Activated CD4-positive, alpha-beta memory T cell treated with anti-CD3 and anti-CD28 coated beads, Interleukin-2, amount 10 ng/mL, durations not matched to agents 7 days and 5 days (primary cell): ENCODE measurements at places on chromosomes 12 and 14. TPM values are rescaled to one million over a fixed set of nuclear protein-coding genes. Genes with fewer than 3 reads are reported as not detected.
A peak's percentile ranks its signal among the peaks of the same experiment; 100 is the strongest.

DNA sequence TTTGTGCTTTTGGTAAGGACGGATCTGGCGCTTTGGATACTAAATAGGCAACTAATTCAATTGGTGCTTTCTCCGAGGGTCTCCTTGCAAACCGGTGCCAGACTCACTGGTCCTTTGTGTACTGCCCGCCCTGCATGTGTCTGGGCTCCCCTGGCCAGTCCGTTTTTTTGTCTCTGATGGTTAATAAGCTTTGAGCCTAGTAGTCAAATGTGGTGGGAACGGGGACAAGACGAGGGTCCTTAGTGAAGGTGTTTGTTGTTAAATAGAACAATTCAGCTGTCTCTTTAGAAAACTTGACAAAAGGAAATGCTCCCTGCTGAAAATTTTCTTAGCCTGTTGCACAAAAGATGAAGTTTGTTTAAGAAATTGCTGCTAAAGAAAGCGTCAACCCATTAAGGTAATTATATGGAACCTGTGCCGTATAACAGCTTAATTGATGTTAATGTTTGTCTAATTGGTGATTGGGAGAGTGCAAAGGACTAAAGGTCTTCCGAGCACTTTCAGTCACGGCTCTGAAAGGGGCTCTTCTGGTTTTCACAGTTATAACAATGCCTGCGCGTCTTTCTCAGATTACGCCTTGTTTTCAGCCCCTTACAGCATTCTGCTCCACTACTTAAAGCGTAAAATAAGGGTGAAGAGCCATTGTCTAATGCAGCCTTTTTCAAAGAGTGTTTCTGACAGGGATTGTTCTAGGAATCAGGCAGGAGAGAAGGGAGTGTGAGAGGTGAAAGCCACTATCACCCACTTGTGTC, 537.4 kb downstream of the PRKD1 start:
- no peak for DNase-seq

DNA sequence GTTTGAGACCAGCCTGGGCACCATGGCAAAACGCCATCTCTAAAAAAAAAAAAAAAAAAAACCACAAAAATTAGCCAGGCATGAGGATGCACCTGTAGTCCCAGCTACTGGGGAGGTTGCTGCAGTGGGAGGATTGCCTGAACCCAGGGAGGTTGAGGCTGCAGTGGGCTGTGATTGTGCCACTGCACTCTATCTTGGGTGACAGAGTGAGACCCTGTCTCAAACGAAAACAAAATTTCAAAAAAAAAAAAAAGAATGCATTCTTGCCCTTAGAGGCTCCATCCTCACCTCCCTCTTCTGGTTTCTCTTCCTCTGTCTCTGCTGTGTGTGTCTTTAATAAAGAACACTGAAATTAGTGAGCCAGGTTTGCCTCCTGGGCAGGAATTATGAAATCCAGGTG, 107.8 kb downstream of the VCPKMT start:
- no peak for DNase-seq

DNA sequence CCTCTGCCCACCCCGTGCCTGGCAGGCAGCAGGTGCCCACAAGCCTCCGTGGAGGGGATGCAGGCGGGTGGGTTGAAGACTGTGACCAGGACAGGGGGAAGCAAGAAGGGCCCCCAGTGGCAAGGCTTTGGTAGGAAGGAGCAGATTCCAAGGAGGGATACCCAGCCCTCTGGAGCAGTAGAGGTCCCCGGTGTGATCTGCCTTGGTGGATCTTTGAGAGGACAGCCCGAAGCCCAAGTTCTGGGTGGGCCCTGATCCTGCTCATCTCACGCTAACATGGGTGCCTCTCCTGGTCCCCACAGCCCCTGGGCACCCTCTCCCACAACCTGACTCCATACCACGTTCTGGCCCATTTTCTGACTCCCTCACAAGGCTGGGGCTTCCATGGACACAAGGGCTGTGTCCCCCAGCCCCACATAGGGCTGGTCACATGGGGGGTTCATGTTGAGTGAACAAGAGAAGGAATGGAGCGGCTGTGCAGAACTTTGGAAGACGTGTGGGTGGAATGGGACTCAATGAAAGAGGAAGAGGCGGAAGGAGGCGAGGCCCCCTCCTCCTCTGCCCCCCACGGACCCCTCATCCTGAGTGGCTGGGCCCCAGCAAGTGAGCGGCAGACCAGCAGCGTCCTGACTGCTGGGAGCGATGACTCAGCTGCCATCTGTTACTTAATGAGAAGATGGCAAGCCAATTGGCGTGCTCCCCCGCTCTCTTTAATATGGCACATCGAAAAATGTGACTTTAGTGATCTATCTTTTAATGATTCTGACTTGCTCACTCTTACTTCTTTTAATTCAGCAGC, 77.0 kb upstream of the BCL11B start:
- DNase-seq: no peak

- DNase-seq: no peak
These were observed 36.5 kb downstream of the ZC3H14 start for GRCh38 chr14:88599326-88599725.

GRCh38 chr12:102950107-102950949, 7.1 kb upstream of the ASCL1 start:
- DNase-seq: no peak

- DNase-seq: no peak
These were observed 440 bp upstream of the ISM2 start for GRCh38 chr14:77498984-77499527.

GRCh38 chr12:54692353-54692752, 44.2 kb upstream of the DCD start:
- no peak for DNase-seq

GRCh38 chr14:80865565-80865964, 76.0 kb downstream of the CEP128 start:
- no peak for DNase-seq

DNA sequence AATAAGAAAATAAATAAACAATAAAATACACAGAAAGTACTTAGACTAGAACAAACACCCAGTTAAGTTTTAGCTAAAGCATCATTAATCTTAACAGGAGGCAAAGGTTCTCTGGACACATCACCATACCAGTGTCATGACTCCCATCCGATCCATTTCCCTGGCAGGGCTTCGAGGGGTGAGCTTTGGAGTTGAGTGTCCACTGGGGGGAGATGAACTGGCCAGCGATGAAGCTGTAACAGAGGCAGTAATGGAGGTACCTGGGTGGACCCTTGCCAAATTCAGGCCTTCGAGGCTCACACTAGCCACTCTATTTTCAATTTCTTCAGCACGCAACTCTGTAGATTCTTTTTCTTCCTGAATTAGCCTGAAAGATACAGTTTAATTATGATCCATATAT, 269.5 kb downstream of the ACSS3 start:
- DNase-seq: no peak

DNA sequence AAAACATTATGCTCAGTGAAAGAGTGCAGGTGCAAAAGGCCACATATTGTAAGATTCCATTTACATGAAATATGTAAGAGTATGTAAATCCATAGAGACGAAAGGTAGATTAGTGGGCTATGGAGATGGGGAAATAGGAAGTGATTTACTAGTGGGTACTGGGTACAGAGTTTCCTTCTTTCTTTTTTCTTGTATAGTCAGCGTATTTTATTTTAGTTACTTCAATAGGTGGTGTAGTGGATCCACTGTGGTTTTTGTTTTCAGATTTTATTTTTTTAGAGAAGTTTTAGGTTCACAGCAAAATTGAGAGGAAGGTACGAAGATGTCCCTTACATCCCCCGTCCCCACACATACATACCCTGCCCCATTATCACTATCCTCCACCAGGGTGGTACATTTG, 6.1 kb upstream of the CIT start:
- no peak for DNase-seq

DNA sequence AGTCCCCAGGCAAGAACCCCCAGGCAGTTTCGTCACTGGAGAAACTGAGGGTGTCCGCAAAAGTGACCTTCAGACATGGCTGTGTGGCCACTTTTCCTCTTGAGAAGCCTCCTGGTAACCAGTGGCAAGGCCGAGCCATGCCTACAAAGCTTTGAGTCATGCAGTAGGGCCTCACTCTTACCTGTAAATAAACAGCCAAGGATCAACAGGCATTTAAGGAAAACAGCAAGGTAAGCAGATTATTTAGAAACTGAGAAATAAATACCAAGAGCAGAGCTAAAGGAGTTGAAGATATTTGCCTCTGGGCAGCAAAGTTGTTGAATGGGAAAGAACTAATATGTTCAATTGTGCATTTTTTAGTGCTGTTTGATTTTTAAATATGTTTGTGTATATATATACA, 141.0 kb upstream of the BCL2L14 start:
- no peak for DNase-seq

DNA sequence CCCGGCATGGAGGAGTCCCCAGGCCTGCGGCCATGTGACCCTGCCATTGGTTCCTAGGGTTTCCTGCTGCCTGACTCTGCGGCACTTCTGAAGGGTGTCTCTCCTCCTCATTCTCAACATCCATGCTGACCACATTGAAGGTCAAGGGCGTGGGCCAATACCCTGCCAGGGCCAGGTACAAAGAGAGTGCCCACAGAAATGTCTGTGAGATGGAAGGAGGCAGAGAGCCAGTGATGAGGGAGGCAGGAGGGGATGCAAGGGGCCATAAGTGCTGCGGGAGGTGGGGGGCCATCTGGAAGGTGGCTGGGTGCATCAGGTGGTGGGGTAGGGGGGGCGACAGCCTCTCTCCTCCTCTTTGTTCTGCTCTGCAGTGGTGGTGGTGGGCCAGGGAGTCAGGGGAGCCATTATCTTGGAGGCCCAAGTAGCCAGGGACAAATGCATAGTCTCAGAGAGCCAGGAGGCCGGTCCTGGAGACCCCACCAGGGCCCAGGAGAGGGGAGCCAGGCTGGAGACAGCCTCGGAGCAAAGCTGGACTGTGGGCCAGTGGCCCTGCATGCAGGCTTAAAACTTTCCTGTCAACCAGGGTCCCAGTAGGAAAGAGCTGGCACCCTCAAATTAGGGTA, 13.0 kb upstream of the CDC42BPB start:
- no peak for DNase-seq

GRCh38 chr14:98819867-98820206, 452.2 kb downstream of the BCL11B start:
- no peak for DNase-seq

- DNase-seq: peak; percentile 24
These were observed 1183.7 kb upstream of the TMEM132C start for GRCh38 chr12:127083008-127083949.

- DNase-seq: no peak
These were observed 612 bp downstream of the TRAPPC6B start for GRCh38 chr14:39169541-39169900.

DNA sequence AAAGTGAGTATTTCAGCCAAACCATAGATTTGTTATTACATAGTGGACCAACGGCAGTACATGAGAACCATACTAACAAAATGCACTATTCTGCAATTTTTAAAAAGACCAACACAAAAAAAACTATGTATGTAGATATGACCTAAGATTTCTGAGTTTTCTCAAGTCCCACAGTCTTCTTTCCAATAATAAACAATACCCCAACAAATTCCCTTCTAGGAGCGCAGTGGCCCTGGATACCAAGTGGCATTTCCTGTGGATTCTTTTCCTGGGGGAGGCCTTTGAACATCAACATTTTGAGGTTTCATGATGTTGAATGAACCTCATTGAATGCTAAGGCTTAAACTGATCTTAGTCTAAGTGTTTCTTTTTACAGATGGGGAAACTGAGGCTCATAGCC, 210.5 kb downstream of the BCAT1 start:
- no peak for DNase-seq

DNA sequence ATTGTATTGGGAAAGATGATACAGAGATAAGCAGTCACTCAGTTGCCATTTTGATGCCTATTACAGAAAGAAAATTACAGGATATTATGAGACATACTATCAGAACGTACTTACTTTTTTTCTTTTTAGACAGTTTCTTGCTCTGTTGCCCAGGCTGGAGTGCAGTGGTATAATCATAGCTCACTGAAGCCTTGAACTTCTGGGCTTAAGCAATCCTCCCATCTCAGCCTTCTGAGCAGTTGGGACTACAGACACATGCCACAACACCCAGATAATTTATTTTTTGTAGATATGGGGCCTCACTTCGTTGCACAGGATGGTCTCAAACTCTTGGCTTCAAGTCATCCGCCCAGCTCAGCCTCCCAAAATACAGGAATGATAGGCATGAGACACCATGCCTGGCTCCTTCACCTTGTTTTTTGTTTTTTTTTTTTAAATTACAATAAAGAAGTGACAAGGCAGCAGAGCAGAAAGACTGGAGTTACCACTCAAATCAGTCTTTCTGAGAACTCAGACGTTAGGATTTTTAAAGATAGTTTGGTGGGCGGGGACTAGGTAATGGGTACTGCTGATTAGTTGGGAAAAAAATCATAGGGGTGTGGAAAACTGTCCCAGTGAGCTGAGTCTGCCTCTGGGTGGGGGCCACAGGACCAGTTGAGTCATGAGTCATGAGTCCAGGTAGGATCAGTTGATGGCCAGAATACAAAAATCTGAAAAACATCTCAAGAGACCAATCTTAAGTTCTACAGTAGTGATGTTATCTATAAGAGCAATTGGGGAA, 11.5 kb upstream of the CPM start:
- no peak for DNase-seq

The NOXRED1 gene
- 0.35 TPM for total RNA-seq

The ANKS1B gene
- total RNA-seq: 0.30 TPM

The KCNMB4 gene
- 0.23 TPM for total RNA-seq

The CIROP gene
- not detected for total RNA-seq

The METTL17 gene
- total RNA-seq: 81.9 TPM

The FAM222A gene
- 0.43 TPM for total RNA-seq

The BDKRB1 gene
- total RNA-seq: not detected

The ABCC9 gene
- total RNA-seq: not detected
